Activated T-cell treated with anti-CD3 and anti-CD28 coated beads, Interleukin-2, amount 50 U/mL, for 24 hours (primary cell): ENCODE measurements at places on chromosomes 16 and 17.

DNA sequence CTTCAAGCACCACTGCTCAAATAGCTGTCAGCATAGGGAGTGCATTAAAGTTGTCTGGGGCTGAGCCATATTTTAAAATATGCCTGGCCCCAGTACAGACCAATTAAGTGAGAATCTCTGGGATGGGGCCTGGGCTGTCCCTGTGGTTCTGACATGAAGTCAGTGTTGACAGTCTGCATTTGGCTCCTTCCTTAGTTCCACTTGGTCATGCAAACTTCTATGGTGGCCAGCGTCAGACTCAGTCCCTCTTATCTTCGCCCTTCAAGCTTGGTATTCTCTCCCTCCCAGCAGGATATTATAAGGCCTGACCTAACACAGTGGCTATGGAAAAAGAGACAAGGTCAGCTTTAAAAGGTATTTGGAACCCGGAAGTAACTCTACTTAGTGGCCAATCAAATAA lies 177.2 kb downstream of the PMP22 start:
- no peak for DNase-seq

- peak; percentile 81 for DNase-seq
These were observed 167.5 kb downstream of the RAB11FIP4 start for GRCh38 chr17:31558748-31559583.

GRCh38 chr17:31281061-31281460 lies 16.0 kb downstream of the OMG start:
- DNase-seq, result no peak

DNA sequence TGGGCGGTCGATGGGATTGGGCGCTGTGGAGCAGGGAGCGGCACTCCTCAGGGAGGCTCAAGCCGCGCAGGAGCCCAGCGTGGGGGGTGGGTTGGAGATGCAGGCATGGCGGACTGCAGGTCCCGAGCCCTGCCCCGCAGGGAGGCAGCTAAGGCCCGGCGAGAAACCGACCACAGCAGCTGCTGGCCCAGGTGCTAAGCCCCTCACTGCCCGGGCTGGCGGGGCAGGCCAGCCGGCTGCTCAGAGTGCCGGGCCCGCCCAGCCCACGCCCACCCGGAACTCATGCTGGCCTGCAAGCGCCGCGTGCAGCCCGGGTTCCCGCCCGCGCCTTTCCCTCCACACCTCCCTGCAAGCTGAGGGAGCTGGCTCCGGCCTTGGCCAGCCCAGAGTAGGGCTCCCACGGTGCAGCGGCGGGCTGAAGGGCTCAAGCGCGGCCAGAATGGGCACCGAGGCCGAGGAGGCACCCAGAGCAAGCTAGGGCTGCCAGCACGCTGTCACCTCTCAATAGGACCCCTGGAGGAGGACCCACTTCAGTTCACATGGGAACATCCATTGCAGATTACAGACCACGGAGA lies 20.5 kb upstream of the METTL16 start:
- no peak for DNase-seq

DNA sequence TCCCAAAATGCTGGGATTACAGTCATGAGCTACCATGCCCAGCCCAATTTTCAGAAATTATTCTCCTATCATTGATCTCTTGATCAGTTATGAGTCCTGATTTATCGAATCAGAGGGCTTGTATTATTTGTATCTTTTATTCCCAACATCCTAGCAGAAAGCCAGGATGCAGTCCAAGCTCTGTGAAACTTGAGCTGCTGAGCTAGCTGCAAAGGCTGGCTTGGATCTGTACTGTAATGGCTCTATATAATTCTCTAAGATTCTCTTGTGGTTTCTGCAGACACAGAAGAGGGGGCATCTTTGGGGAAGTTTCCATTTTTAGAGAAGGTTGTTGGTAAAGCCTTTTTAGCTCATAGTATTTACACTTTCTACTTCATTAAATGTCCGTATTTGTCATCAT lies 227.1 kb downstream of the MAP2K4 start:
- no peak for DNase-seq

DNA sequence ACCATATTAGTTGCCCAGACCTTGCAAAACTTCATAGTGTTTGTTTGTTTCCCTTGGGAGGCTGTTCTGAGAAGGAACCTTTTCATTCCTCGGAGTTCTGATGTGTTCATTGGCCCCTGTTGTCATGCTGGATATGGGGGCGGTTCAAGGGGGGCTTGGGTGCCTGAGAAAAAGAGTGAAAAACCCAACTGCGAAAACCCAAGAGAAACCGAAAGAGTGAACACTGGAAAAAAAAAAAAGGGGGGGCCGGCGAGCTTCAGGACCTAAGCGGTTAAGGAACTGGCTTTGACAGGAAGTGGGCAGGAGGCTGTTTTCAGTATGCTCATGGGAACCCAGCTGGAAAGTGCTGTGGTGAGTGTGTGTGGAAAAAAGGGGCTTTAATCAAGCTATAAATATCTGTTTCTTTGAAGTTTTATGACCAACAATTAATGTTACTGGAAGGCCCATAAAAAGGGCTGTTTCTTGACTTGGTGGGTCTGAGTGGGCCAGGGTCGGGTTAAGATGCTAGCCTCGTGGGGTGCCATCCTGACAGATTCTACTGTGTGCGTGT lies 510.7 kb downstream of the MAF start:
- peak; percentile 65 for DNase-seq

DNA sequence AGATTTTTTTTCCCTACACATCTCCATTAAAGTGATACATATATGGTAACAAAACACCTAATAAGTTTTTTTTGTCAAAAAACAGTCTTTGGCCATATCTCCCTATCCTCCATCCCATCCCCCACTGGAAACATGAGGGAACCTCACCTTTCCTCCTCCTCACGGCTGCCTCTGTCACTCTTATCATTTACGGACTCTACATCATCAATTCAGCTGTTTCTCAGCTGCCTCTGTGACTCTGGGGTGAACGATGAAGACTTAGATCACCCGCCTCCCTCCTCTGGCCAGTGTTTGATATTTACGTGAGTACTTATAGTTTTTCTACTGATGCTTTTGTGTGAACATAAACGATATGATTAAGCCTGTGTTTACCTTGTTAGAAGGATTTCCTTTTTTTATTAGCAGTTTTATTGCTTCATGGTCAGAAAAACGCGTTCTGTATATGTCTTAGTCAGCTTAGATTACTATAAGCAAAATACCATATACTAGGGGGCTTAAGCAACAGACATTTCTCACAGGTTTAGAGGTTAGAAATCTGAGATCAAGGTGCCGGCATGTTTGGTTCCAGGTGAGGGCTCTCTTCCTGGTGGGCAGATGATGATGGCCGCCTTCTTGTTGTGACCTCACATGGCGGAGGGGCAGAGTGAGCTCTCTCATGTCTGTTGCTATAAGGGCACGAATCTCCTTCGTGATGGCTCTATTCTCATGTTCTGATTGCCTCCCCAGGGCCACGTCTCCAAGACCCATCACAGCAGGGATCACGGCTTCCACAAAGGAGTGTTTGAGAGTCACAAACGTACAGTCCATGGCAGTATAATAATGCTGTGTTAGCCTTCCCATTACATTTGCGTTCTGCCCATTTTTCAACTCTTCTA lies 32.1 kb downstream of the DNAH17 start:
- no peak for DNase-seq

DNA sequence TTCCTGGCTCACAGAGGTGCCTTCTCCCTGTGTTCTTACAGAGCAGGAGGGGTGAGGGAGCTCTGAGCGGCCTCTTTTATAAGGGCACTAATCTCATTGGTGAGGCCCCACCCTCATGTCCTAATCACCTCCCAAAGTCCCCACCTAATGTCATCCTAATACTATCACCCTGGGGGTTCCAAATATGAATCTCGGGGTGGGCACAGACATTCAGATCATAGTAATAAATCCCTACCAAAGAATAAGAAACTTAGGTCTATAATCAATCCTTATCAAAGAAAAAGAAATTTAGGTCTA lies 32.3 kb upstream of the METRNL start:
- DNase-seq, result no peak

DNA sequence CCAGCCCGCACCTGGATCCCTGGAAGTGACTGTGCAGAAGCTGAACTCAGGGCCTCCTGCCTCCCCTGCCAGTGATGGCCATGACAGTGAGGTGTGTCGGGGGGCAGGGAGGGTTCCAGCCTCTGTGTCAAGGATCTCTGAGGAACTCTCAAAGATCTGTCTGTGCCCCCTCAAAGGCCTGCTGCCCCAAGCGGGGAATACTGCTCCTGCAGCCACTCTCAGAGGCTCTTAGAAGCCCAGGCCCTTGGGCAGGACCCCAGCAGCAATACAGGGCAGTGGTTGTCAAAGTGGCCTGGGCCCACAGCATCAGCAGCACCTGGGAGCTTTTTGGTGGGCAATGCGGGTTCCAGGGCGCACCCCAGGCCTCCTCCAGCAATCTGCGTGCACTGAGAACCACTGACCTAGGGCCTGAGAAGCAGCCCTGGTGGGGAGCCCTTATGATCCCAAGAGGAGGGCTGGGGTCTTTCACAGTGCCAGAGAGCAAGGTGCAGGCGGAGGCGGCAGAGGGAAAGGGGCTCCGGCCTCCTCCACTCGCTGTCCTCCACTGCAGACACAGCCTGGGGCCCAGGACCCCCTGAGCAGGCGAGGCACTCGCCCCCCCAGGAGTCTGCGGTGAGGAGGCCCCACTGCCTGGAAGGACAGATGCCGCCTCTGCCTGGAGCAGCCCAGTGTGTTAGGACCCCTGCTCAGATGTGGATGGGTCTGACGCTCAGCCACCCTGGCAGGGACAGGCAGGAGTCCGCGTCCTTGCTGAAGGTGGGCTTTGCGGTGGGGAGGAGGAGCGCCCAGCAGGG lies 42.1 kb downstream of the ENGASE start:
- DNase-seq, result no peak

- DNase-seq, result peak; percentile 82
These were observed 3.3 kb upstream of the TRARG1 start for GRCh38 chr17:1275962-1276736.
